T-helper 17 cell (primary cell): ENCODE measurements at places on chromosomes 1 and 21. TPM values are rescaled to one million over a fixed set of nuclear protein-coding genes. Genes with fewer than 3 reads are reported as not detected.

Gene KPRP
- total RNA-seq = not detected

Gene ZNF593OS
- not detected for total RNA-seq

Gene HAO2
- total RNA-seq = not detected

- no peak for DNase-seq
- H3K36me3 ChIP-seq = no peaks in the 10 kb centered on the region
- no peaks in the 10 kb centered on the region for H3K27me3 ChIP-seq
- H3K4me1 ChIP-seq = no peaks in the 10 kb centered on the region
- H3K27ac ChIP-seq = no peak overlapping the region
- no peak overlapping the region for H3K4me3 ChIP-seq
Observed at GRCh38 chr1:81439046-81439823, 361.5 kb upstream of the ADGRL2 start.

DNA sequence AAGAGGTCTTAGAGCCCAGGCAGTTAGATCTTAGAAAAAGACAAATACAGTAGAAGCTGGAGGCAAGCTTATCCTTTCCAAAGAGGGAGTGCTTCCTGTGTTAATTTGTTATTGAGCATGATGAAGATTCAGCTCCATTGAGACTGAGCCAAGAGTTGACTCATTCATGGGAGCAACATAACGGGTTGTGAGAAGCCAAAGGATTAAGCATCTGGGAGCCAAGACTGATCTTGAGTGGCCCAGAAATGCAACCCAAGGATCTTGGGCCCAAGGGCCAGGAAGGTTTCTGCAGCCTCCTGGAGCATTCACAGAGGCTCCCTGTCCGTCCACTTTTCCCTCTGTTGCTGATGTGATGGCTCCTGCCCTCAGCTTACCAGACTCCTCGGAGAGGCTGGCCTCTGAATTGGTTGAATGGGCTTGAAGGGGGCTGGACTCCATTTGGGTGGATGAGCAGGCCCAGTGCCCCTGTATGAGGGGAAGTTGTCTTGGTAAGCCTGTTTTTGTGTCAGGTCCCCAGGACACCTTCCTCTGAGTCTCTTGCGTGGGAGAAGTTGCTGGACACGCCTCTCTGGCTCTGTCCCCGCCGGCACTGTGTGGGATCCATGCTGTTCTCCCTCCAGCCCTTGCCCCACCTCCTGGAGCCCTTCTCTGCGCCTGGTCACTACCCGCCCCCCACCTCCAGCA, 42.4 kb downstream of the PDE9A start:
- H3K4me3 ChIP-seq = no peak overlapping the region
- DNase-seq = no peak
- H3K27me3 ChIP-seq = no peaks in the 10 kb centered on the region
- H3K4me1 ChIP-seq = no peaks in the 10 kb centered on the region
- H3K36me3 ChIP-seq = no peaks in the 10 kb centered on the region

DNA sequence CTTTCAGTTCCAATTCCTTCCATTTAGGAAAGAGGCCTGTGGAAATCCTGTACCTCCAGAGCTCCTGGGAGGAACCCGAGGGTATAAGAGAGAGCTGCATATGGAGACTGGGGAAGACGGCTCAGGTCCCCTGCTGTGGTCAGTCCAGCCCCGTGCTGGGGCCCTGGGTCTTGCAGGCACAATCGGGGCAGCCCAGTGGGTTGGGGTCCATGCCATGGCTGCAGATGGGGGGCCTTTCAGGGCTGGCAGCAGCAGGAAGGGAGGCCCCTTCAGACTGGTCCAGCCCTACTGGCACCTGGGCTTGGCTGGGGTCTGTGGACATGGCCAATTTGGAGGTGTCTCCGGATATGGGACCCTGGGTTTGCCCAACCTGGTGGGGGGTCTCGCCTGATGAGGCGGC, 18.2 kb downstream of the HTR6 start:
- no peaks in the 10 kb centered on the region for H3K27me3 ChIP-seq
- no peaks in the 10 kb centered on the region for H3K36me3 ChIP-seq
- no peak for DNase-seq
- H3K27ac ChIP-seq = no peak overlapping the region
- no peak overlapping the region for H3K4me3 ChIP-seq

DNA sequence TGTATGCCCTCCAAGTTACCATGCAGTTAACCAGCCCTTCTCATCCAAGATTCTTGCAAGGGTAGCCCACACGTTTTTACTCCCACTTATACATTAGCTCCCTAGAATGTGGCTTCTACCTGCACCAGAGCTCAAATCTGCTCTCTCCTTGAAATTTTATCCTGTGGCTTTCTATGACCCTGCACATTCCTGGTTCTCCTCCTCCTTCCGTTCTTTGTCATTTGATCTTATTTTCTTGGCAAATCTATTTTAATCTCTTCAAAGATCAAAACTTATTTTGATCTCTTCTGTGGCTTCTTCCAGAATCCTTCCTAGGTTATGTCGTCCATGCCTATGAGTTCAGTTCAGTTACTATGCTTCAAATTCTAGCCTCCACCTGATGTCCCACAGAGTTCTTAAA, 115.6 kb upstream of the GUCA2B start:
- H3K27ac ChIP-seq = no peak overlapping the region
- H3K36me3 ChIP-seq = peaks cover 2% of the 10 kb centered on the region

DNA sequence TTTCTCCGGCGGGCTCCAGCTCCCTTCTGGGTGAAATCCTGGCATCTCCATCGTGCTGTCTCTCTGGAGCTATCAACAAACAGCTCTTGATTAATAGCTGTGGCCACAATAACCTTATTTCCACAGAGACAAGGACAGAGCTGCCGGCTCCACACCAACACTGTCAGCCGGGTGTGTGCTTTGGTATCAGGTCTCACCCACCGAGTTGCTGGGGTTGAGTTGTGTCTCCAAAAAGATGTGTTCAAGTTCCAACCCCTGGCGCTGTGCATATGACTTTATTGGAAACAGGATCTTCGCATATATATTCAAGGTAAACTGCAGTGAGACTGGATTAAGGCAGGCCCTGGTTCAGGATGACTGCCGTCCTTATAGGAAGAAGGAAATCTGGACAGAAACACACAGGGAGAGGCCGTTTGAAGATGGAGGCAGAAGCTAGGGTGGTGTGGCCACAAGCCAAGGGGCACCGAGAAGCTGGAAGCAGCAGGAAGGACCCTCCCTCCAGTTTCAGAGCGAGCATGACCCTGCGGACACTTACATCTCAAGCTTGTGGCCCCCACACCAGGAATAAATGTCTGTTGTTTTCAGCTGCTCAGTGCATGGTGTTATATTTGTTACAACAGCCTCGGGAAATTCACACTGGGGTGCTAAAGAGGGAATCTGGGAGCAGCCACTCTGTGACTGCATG, 88.4 kb upstream of the TMPRSS2 start:
- peaks cover 2% of the 10 kb centered on the region for H3K36me3 ChIP-seq
- DNase-seq = no peak
- no peak overlapping the region for H3K4me3 ChIP-seq
- peaks cover 10% of the 10 kb centered on the region for H3K4me1 ChIP-seq
- H3K27ac ChIP-seq = no peak overlapping the region

GRCh38 chr1:86868477-86868876, 45.4 kb downstream of the SELENOF start:
- DNase-seq = no peak
- H3K36me3 ChIP-seq = no peaks in the 10 kb centered on the region
- H3K4me3 ChIP-seq = no peak overlapping the region
- H3K27me3 ChIP-seq = no peaks in the 10 kb centered on the region
- H3K4me1 ChIP-seq = peaks cover 8% of the 10 kb centered on the region

- H3K36me3 ChIP-seq = no peaks in the 10 kb centered on the region
- H3K4me3 ChIP-seq = no peak overlapping the region
- DNase-seq = no peak
Observed at GRCh38 chr1:146031476-146031875, 9.9 kb upstream of the HJV start.

GRCh38 chr1:167491586-167492461, 26.5 kb downstream of the CD247 start:
- peaks cover 11% of the 10 kb centered on the region for H3K36me3 ChIP-seq
- peak overlapping the region; percentile 98 for H3K27ac ChIP-seq
- H3K4me3 ChIP-seq = peak overlapping the region; percentile 84
- H3K27me3 ChIP-seq = no peaks in the 10 kb centered on the region
- no peak for DNase-seq

DNA sequence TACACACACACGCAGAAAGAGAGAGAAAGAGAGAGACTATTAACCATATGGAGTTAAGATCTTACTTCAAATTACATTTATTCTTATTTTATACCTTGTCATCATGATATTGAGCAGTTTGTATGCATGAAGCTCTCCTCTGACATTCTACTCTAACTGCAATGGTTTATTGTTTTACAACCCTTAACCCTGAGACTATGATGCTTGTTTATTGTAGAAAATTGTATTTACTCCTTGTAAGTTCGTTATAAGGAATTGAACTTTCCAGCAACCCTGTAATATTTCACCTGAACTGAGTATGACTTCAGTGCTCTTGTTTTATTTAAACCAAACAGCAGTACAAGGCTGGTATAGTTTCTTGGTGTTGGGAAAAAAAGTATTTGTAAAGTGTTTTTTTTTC, 18.6 kb upstream of the PTPRF start:
- no peak overlapping the region for H3K27ac ChIP-seq
- H3K4me3 ChIP-seq = no peak overlapping the region
- peaks cover 6% of the 10 kb centered on the region for H3K4me1 ChIP-seq

GRCh38 chr1:228652116-228652515, 83.2 kb upstream of the RHOU start:
- H3K4me1 ChIP-seq = peaks cover 11% of the 10 kb centered on the region
- no peak overlapping the region for H3K4me3 ChIP-seq
- no peak for DNase-seq
- H3K27me3 ChIP-seq = peaks cover 75% of the 10 kb centered on the region
- no peak overlapping the region for H3K27ac ChIP-seq
- no peaks in the 10 kb centered on the region for H3K36me3 ChIP-seq

- H3K27ac ChIP-seq = peak overlapping the region; percentile 79
- no peak for DNase-seq
- H3K27me3 ChIP-seq = no peaks in the 10 kb centered on the region
- H3K4me1 ChIP-seq = peaks cover 11% of the 10 kb centered on the region
- H3K36me3 ChIP-seq = peaks cover 3% of the 10 kb centered on the region
Observed at GRCh38 chr1:221696718-221697461, 45.0 kb downstream of the DUSP10 start.

- no peak for DNase-seq
- no peak overlapping the region for H3K27ac ChIP-seq
- H3K36me3 ChIP-seq = peaks cover 8% of the 10 kb centered on the region
- H3K4me3 ChIP-seq = no peak overlapping the region
Observed at GRCh38 chr1:6854166-6854565, 68.9 kb downstream of the CAMTA1 start.

- peaks cover 6% of the 10 kb centered on the region for H3K27me3 ChIP-seq
- H3K27ac ChIP-seq = no peak overlapping the region
- DNase-seq = no peak
- no peak overlapping the region for H3K4me3 ChIP-seq
- H3K36me3 ChIP-seq = no peaks in the 10 kb centered on the region
Observed at GRCh38 chr1:199155166-199156019, 516.6 kb downstream of the PTPRC start.

- H3K36me3 ChIP-seq = peaks cover 10% of the 10 kb centered on the region
- no peak for DNase-seq
- no peak overlapping the region for H3K27ac ChIP-seq
- H3K4me3 ChIP-seq = no peak overlapping the region
- H3K27me3 ChIP-seq = peaks cover 72% of the 10 kb centered on the region
Observed at GRCh38 chr1:4603295-4604110, 50.9 kb upstream of the AJAP1 start.
